ENCODE measurements at places on chromosomes 12 and 14.

DNA sequence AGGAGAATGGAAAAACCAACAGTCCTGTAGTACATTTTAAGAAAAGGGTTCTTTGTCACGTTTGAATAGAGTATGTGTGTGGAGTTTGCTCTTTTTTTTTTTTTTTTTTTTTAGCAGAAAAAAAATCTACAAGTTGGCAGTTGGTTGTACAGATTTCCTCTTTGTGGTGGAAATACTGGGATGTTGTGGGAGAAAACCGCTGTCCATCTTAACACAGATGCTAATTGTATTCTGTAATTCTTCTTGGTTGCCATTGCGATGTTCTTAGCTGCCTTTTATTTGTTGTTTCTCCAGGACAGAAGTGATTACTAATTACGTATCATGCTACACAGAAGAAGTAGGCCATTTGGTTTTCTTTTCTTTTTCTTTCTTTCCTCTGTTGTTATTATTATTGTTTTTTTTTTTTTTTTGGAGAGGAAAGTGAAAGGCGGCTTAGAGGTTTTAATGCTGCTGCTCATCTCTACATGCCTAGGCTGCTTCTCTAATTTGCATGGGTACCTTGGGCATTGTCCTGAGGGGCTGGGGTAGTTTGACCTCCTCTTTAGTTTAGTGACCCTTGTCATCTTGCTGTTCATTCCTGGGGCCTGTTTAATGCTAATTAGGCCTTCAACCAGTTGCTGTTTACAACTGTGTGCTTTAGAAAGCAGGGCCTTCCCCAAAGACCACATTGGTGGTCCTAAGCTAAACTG lies 94.7 kb downstream of the TMTC2 start:
- DNase-seq = no peak

GRCh38 chr12:15863372-15863771 lies 18.8 kb upstream of the STRAP start:
- DNase-seq = no peak

- DNase-seq = no peak
Measured at GRCh38 chr12:48816143-48816854, 2.0 kb upstream of the CACNB3 start.

DNA sequence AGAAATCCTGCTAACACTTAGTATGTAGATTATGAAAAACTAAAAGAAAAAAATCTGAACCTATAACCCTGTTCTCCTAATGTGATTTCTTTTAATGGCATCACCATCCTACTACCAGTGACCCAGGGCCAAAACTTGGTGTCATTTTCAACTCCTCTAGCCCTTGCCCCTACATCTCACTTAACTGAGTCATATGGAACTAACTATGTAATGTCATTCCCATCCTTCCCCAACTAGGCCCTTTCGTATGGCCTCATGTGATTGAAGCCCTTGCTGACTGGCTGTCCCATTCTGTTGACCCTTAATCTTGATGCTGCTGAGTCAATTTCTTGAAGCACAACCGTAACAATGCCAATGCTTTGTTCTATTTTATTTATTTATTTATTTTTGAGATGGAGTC lies 7.6 kb downstream of the DMAC2L start:
- peak; percentile 66 for DNase-seq

- DNase-seq = no peak
Measured at GRCh38 chr12:51661836-51662235, 70.8 kb downstream of the SCN8A start.

- peak; percentile 22 for DNase-seq
Measured at GRCh38 chr12:31249356-31249755, 76.6 kb downstream of the SINHCAF start.

DNA sequence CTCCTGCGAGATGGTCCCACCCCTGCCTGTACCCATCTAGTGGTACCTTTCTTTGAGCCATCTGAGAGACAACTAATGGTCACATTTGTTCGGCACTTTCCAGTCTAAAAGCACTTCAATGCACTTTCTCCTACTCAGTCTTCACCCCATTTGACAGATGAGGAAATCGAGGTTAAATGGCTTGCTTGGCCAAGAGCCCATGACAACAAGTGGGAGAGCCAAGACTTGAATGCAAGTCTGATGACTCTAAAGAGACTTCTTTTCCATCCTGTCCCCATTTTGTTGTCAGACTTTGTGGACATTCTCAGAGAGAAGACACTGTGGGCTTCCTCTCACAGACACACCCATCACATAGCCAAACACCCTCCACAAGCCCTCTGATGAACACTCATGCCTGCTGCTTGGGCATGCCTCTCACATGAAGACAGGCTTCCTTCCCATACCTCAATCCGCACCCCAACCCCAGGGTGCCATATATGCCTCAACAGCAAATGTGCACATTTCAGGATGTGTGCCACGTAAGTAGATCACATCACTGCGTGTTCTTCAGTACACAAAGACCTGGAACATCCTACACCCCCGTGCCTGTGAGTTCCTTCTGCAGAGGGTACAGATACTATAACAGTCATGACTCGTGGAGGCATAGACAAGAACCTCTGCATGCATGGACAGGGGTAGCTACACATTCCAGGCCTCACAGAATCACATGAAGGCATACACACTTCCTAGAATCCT lies 805 bp downstream of the MYH7 start:
- DNase-seq = no peak

GRCh38 chr14:42428996-42429395 lies 822.3 kb downstream of the LRFN5 start:
- DNase-seq = peak; percentile 2

DNA sequence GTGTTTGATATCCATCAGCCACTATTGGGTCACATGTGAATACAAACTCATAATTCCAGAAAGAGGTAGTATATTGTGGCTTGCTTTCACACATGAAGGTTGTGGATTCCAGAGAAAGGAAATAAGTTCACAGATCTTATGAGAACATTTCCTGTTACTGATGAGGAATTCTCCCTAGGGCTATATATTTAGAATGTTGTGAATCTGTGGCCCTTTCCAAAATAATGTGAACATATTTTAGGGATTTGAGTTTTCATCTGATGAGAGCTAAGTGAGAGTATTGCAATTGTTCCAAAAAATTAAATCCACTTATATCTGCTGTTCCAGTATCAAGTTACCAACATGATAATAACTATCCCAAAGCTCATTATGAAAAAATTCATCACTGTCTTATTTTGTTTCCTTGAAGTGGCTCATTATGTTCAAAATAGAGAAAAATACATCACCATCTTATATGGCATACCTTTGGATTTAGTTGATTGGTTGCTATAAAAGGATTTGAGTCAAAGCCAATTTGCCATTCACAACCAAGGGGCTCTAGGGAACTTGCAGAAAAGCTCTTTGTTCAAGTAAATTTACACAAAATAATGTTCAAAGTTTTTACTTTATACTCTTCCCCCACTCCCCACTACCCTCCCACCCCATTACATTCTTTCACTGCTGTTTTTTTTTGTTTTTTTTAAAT lies 76.3 kb downstream of the MYRFL start:
- no peak for DNase-seq

DNA sequence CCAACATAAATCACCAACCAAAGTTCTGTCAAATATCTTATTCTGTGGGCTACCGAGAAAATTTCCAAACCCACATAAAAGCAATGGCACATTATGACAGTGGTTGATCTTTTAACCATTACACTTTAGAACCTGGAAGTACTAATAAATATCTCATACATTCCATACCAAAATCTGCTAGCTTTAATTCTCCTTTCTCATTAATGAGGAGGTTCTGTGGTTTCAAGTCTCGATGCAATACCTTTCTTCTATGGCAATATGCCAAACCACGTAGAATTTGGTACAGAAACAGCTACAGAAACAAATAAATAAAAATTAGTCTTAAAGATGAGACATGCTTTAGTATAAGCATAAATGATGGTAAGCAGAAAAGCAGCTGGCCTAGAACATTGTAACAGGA lies 100.7 kb downstream of the ELK3 start:
- DNase-seq = no peak

GRCh38 chr12:19575337-19576243 lies 136.3 kb downstream of the AEBP2 start:
- no peak for DNase-seq

- no peak for DNase-seq
Measured at GRCh38 chr12:72315858-72316257, 43.7 kb downstream of the TRHDE start.

- no peak for DNase-seq
Measured at GRCh38 chr12:53241623-53242412, 9.8 kb upstream of the RARG start.

DNA sequence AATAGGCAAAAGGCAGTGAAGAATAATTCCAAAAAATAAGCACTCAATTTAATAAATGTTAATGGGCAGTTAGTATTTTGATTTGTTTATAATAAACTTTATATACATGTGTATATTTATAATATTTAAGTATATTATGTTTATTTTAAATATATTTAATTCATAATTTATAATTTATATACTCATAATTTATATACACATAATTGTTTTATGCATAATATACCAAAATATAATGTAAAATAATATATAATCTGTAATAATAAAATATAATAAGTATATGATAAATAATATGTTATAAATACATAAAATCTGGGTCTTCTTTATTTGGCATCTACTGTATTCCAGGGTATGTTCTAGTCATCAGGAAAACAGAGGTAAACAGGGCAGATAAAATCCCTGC lies 100.2 kb upstream of the ARID2 start:
- no peak for DNase-seq

DNA sequence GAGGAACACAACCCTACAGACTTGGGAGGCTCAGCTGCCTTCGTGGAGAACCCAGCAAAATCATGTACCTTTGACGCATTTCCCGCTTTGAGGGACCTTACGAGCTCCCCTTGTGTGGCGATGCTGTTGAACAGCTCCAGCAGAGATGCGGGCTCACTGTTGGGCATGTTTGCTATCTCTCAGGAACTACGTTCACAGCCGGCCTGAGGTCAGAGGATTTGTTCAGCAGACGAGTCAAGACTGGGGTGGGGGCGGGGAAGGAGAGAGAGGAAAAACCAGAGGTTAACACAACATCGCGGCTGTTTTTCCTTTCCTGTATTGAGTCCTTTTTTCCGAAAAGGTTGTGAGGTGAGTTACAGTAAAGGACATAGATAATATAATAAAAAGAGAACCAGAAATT lies 45.9 kb downstream of the SLC25A47 start:
- no peak for DNase-seq

DNA sequence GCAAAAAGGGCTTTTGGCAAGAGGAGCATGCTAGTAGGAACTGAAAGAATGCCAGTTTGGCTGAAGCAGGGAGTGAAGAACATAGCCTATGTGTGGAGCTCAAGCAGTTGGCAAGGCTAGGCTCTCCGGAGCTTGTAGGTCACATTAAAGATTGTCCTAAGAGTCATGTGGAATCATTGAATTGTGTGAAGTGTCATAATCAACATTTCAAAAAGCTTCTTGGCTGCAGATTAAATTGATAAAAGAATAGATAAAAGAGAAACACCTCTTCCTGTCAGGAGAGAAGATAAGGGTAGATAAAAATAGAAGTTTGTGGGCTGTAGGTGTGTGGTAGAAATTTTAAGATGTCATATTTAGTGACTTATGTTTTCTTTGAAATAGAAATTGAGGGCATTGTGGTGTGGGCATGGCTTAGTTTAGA lies 36.1 kb downstream of the CPSF6 start:
- no peak for DNase-seq

DNA sequence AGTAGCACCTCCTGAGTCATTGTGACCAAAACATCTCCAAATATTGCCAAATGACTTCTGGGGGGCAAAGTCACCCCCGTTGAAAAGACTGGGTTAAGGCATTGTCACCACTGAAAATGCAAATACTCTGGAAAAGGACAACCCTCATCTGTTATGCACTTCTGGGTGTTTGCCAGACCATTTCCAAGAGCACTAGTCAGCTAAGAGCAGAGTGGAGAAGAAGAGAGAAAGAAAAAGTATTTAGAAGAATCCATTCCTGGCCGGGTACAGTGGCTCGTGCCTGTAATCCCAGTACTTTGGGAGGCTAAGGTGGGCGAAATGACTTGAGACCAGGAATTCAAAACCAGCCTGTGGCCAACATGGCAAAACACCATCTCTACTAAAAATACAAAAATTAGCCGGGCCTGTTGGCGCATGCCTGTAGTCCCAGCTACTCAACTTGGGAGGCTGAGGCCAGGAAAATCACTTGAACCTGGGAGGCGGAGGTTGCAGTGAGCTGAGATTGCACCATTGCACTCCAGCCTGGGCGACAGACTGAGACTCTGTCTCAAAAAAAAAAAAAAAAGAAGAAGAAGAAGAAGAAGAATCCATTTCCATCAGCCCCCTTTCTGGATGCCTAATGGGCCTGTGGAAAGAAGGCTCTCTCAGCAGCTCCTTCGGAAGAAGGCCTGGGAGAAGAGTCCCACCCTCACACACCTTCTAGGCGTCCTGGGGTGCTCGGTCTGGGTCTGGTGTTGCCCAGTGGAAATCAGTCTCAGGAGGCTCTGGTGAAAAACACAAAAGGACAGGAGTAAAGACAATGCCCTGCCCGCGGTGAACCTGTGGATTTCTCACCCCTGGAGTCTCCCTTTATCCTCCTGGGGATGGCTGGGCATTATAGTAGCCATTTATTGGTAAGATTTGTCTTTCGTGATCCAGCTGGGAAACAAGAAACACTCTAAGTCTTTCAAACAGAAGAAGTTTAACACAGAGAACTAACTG lies 3.5 kb upstream of the LTBR start:
- DNase-seq = no peak

- DNase-seq = peak; percentile 54
Measured at GRCh38 chr12:52226446-52226845, 6.6 kb upstream of the KRT7 start.

- DNase-seq = no peak
Measured at GRCh38 chr12:123097561-123098084, 53.3 kb downstream of the PITPNM2 start.

- peak; percentile 25 for DNase-seq
Measured at GRCh38 chr12:110555577-110556406, 27.3 kb downstream of the PPTC7 start.

- DNase-seq = peak; percentile 78
Measured at GRCh38 chr12:100266585-100266834, 369 bp downstream of the DEPDC4 start.

DNA sequence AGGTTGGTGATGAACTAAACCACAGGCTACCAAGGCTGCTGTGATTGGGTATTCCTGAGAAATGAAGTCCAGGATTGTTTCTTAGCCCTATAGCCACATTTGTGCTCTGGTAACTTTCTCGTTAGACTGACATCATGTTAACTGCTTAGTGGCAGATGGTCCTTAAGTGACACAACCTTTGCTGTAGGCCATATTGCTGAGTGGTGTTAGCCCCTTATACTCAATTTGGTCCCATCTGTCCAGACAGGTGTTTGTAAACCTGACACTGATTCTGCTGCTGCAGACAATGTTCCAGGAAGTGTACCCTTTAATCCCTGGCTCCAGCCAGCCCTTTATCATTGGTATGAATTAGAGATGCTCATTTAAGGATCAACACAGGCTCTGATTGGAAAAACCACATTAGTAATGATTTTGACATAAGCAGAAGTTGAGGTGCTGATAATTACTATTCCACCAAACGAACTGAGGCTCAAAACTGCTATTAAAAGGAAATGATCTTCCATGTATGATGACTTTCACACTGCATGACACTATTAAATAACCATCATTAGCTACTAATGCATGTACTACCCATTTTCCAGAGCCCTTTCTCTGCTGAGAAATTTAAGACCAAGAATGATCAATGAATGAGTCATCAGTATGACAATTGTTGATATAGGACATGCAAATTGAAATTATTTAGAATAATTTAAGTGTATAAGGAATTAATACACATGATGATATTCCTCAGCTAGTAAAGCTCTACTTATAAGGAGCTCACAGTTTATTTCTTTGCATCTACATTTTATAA lies 3.6 kb upstream of the SSTR1 start:
- DNase-seq = no peak

GRCh38 chr12:24711056-24712008 lies 237.6 kb downstream of the BCAT1 start:
- peak; percentile 83 for DNase-seq

Measured in inflammatory macrophage treated with lipopolysaccharide for 4 hours (primary cell).